ENCODE measurements at places on chromosomes 13 and 19.

GRCh38 chr19:54206831-54207177 lies 6.1 kb downstream of the RPS9 start:
- DNase-seq: no peak

DNA sequence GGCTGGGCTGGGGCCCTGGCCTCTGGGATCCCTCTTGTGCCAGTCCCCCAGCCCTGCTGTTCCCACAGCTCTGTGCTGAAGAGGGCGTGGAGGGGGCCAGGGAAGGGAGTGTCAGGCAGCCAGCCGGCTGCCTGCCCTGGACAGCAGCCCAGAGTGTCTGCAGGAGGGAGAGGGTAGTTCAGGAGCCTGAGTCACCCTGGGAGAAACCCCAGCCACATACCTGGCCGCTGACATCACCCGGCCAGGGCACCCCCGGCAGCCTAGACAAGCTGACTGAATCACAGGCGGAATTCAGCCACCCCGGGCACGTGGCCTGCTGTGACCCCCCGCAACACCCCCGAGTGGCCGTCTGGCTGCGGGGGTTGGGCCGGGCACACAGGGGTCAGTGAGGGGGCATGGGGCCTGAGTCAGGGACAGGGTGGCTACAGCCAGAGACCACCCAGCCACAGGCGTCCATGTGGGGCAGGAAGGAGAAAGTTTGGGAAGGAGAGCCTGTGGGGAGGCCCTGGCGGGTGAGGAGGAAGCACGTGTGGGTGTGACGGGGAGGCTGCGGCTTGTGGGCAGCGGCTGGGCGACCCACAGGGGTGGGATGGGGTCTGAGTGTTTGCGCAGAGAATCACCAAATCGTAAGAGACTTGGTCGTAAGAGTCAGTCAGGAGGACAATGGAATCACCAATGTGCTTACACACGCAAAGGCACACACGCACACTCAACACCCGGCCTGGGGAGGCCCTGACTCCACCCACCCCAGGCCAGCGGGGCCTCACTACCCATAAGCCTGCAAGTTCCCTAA lies 11.9 kb upstream of the FOSB start:
- peak; percentile 18 for DNase-seq

DNA sequence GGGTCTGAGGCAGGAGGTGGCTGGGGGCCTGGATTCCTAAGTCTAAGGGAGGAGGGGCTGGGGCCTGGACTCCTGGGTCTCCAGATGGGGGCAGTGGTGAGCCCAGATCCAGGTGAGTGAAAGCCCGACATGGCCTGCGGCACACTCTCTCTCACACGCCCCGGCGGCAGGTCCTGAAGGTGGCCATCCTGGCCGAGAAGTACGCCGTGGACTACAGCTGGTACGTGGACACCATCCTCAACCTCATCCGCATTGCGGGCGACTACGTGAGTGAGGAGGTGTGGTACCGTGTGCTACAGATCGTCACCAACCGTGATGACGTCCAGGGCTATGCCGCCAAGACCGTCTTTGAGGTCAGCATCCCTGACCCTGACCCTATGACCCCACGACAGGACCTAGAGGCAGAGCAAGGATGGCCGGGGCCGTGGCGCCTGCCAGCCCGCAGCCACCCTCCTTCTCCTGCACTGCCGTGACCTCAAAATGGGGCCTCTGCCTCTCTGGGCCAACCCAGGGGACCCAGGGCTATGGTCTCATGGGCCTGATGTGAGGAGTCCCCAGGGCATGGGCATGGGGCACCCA lies 13.2 kb downstream of the FUZ start:
- no peak for DNase-seq

DNA sequence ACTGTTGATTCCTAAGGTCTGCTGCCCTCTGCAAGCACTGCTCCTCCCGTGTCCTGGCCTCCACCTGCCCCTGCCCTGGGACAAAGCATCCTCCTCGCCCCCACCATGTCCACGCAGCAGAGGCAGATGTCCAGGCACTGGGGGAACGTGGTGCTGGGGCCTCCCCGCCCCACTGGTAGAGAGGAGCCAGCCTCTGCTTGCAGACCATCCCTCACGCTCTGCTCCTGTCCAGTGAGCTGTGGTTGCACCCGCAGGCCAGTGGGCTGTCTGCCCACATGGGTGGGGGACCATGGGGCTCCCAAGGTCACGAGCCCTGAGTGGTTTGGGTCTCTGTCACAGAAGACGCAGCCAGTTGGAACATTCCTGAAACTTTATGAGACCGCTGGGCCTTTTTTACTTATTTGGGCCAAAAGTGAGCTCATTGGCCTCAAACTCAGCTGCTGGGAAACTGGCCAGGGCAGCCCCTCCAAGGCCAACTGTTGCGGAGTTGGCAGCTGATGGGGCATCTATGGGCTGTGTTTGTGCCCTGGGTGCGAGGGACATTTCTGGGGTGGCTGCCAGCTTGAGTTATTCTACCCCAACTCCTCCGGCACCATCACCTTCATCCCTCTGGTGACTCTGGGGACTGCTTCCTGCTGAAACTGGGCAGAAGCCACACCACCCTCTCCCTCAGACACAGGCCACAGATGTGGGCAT lies 64.8 kb upstream of the F7 start:
- no peak for DNase-seq

DNA sequence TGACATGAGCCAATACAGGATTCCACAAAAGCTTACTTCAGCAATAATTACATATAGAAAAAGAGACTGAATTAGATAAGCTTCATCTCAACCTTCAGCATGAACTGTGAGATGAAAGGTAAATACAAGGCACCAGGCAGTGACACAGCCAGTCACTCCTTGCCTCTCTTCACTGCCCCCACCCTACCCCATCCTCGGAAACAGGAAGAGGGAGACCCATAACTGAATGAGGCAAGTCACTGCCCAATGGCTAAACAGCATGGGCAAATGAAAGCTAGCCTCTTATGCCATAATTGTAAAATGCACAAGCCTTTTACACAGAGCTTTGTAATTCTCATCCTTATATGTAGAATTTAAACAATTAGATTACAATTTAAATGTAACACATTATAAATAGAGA lies 1.7 kb downstream of the ZNF160 start:
- no peak for DNase-seq

- DNase-seq: no peak
Observed at GRCh38 chr19:38544569-38545315, 73.0 kb downstream of the MAP4K1 start.

- no peak for DNase-seq
Observed at GRCh38 chr13:29975283-29975682, 124.9 kb upstream of the UBL3 start.

DNA sequence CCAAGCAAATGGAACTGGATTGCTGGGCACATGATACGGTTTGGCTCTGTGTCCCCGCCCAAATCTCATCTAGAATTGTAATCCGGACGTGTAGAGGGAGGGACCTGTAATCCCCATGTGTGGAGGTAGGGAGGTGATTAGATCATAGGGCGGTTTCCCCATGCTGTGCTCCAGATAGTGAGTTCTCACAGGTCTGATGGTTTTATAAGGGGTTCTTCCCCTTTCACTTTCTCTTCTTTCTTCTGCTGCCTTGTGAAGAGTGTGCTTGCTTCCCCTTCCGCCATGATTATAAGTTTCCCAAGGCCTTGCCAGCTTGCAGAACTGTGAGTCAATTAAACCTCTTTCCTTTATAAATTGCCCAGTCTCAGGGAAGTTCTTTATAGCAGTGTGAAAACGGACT lies 32.6 kb upstream of the MTIF3 start:
- no peak for DNase-seq

DNA sequence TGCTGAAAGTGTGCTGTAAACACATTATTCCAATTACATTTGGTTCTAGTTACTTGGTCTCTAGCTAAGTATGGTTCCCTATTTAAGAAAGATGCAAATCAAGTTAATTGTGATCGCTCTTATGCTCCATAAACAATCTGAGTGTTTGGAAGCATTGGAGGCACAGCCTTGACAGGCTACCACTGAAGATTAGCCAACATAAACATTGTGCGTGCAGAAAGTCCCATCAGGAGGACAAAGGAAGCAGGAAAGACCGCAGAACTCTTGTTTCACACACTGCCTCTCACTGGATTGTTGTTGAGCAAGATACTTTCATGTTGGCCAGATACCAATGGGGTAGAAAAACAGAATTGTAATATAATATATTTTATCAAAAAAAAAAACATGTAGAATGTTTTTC lies 814.4 kb downstream of the EFNB2 start:
- no peak for DNase-seq

DNA sequence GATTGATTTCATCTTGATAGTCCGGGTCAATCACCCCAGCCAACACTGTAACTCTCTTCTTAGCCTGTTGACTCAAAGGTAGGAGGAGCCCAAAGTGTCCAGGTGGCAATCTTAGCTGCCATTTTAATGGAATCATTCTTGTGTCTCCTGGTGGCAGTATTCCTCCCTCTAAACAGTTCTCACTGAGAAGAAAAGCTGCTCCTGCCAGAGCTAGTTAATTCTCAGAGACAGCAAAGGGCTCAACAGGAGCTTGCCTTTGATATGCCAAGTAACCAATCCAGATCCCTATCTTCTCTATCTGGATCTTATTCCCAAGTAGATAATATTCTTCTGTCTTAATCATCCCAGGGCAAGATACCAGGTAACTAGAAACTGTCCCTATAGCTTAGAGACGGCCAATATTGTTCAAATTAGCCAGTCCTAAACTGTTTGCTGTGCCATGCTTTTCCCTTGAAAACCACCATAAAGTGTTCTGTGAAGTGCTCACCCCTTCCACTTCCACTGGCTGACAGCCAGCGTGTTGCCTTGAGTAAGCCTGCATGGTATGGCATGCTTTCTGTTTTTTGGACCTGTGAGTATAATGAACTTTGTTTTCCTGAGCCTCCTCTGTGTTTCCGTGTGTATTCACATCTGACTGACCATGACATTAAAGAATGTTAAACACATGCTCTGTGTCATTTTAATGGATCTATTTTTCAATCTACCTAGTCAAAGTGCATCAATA lies 463.7 kb upstream of the SLITRK5 start:
- peak; percentile 1 for DNase-seq

DNA sequence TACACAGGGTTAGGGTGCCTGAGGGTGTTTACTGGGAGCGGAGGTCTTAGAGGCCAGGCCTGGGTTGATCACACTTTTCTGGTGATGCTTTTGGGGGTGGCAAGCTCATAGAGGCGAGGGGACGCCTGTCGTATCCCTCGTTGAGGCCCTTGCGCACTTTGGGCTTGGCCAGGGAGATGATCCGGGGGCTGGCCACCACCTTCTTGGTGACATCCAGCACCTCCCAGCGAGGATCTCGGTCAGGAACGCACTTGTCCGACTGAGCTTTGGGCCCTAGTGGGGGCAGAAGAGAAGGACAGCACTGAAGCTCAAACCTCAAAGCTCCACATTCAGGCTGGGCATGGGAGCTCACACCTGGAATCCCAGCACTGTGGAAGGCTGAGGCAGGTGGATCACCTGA lies 17.6 kb upstream of the MIER2 start:
- DNase-seq: no peak

DNA sequence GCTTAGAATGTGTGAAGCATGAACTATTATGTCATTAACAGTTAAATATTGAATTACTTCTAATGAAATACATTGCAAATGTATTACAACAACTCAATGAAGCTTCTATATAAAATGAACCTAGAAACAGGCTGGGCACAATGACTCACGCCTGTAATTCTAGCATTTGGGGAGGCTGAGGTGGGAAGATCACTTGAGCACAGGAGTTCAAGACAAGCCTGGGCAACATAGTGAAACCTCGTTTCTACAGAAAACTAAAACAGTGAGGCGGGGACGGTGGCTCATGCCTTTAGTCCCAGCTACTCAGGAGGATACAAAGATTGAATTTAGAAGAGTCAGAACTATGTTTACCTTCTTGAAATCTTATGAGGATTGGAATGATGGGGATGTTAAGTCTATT lies 505.1 kb downstream of the SLITRK5 start:
- no peak for DNase-seq

DNA sequence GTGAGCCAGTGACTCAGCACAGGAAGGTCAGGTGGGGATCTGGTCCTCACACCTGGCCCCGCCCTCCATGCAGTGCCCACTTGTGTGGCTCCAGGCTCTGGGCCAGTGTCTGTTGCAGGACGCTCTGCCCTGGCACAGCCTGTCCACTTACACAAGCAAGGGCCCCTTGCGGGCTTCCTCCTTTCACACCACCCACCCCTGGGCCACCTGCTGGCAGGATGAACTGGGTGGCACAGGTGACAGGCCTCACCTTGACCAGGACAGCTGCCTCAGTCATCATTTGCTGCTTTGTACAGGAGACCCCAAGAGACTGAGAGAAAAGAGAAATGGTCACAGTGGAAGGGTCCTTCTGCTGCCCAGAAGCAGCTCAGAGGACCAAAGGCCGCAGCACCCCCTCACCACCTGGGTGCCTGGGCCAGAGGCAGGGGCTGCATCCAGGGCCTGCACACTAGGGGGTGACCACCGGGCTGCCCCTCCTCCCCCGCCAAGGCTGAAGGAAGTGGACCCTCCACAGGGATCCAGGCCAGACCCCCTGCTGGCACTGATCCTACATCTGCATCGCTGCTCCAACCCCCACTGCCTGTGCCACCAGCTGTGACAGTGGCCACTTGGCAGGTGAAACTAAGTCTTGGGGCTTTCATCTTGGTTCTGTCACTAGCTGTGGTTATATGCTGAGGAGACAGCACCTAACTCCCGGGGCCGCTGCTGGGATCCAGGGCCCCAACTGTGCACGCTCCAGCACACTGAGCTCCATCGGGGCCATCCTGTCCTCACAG lies 110.3 kb downstream of the TUBA3C start:
- DNase-seq: no peak

DNA sequence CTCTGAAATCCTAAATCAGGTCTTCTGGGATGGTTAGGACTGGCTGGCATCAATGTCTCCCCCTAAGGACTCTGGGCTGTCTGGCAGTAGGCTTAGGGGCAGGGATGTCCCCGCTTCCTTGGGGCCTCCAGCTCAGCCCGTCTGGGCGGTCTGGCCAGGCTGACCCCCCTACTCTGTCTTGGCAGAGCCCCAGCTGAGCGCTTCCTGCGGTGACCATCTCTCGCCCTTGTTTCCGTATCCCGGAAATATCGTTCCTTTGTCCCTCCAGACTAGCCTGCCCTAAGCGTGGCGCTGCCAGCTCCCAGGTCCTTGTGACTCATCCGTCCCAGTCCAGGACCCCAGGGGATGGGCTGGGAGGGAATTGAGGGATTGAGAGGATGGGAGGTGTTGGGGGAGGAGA lies 11.3 kb downstream of the GTPBP3 start:
- DNase-seq: no peak
